ENCODE measurements at places on chromosomes 1 and 21.

- DNase-seq, result no peak
Measured at GRCh38 chr1:182050481-182051448, 10.7 kb downstream of the ZNF648 start.

DNA sequence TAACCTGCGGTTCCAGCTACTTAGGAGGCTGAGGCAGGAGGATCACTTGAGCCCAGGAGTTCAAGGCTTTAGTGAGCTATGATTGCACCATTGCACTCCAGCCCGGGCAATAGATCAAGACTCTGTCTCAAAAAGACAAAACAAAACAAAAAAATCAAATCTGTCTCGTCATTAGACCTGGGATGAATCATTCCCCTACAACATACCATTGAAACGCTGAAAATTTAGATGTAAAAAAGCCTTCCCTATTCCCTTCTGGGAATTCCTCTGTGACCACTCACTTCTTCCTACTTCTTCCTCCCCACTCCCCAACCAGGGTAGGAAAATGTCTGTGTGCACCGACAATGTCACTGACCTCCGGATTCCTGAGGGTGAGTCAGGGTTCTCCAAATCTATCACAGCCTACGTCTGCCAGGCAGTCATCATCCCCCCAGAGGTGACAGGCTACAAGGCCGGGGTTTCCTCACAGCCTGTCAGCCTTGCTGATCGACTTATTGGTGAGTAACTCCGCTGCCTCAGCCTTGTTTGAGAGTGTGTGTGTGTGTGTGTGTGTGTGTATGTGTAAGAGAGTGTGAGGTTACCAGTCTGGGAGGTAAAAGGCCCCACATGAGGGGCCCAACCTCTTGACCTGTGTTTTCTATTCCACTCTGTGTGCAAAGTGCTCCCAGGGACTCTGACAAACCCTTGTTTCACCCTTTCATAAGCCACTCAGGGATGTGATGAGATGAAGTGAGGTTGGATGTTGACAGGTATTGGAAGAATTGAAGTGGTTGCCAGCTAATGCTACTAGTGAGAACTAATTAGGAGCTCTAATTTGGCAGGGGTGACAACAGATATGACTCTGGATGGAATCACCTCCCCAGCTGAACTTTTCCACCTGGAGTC is 16.3 kb upstream of the SARS1 start:
- peak; percentile 99 for DNase-seq

GRCh38 chr1:156887734-156888133 is 5.8 kb upstream of the PEAR1 start:
- DNase-seq, result no peak

DNA sequence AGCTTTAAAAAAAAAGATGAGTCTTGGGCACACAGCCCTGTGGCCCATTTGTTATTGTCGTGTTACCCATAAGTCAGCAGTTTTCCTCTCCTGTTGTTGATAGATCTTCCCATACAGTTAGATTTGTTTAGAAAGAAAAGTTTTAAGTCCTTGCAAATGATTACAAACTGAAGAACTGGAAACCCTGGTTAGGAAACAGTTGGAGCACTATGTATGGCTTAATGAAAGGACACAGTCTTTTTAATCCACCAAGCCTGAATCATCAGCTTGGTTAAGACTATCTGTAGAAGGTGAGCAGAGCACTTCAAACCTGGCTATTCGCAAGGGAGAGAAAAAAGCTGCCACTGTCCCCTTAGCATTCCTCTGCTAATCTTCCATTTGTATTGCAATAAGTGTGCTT is 241.0 kb downstream of the DISC1 start:
- DNase-seq, result no peak

GRCh38 chr1:32012709-32013385 is 821 bp upstream of the KHDRBS1 start:
- DNase-seq, result no peak

DNA sequence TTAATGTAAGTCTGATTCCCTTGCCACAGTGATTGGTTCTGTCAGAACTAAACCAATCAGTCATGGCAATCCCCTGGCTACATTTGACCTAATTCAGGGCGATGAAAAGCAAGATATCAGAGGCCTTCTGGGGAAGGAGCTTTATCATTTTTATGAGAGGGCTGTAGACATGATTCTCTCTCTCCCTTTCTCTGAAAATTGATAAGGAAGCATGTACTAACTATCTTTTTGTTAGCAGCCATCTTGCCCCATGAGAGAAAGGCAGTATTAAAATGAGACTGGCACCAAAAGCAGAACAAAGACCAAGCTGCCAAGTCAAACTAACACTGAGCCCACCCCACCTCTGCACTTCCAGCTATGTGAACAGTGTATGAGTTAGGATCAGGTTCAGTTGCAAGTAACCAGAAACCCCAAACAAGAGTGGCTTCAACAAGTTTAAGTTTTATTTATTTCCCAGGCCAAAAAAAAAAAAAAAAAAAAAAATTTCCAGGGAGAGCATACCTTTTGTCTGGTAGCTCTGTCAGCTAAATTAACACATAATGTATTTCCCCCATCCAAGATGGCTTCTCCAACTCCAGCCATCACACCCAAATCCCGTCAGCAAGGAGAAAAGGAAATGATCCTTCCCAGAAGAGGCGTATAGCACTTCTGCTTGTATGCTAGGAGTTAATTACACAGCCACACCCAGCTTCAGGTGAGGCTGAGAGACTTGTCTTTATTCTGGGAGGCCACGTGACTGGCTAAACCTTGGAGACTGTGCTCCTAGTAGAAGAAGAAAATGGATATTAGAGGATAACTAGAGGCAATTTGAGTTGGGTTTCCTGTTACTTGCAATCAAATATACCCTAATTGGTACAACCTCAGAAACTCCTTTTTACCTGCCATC is 105.8 kb upstream of the RALGPS2 start:
- no peak for DNase-seq

DNA sequence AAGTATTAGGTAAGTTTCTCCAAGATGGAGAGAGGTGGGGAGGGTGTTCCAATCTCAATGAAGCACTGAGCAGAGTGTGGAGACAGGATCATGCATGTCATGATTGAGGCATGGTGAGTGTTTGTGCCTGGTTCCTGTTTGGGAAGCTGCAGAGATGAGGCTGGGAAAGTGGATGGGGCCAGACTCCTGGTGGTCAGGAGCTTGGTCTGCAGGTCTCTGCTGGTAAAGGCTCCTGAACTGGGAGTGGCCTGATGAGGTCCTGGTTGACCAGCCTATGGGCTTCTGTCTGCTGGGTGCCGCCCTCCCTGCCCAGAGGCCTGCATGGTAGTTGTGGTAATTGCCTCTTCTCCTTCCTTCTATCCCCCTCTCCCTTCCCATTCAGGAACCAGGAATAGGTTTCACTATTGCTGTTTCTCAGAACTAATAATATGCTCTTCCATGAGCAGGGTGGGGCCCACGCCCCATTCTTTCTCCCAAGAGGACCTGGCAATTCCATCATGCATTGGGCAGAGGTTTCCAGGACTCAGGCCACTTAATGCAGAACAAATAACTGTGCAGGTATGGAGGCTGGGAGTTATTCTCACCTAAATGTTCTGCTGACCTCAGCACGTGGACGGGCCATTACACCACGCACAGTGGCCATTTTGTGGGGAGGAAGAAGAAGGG is 24.5 kb downstream of the PROK1 start:
- no peak for DNase-seq

- peak; percentile 64 for DNase-seq
Measured at GRCh38 chr1:221394011-221394544, 347.8 kb downstream of the DUSP10 start.

DNA sequence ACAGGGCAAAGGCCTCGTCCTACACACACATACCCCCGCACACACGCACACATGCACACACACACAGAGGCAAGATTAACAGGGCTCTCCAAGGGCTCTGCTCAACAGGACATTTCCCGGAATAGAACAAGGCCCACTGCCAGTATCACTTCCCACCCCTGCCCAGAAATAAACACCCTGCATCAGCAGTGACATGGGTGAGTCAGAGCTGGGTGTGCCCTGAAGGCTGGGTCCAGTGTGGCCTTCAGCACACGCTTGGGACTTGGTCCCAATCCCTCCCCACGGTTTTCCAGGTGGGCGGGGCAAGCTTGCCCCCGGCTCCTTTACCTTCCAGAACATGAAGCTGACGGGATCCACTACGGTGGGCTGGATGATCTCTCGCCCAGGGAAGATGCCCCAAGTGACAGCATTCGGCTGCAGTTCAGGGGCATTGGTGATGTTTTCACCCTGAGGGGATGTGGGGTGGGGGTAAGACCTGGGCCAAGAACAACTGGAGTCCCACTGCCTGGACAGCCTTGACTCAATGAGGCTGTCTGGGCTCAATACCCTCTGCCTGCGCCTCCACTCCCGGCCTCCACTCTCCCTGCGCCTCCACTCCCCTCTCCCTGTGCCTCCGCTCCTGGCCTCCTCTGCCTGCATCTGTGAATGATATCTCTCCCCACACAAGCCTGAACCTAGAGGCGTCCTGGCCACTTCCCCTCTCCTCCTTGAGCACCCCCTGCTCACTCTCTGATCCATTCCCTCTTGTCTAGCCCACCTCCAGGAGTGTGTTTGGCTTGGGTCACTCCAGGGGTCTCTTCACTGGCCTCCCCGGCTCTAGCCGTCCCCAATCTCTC is 14.7 kb downstream of the MTHFR start:
- DNase-seq, result peak; percentile 70

GRCh38 chr1:30893776-30894507 is 14.6 kb downstream of the SDC3 start:
- DNase-seq, result no peak

- DNase-seq, result no peak
Measured at GRCh38 chr1:246860401-246860800, 71.3 kb downstream of the AHCTF1 start.

DNA sequence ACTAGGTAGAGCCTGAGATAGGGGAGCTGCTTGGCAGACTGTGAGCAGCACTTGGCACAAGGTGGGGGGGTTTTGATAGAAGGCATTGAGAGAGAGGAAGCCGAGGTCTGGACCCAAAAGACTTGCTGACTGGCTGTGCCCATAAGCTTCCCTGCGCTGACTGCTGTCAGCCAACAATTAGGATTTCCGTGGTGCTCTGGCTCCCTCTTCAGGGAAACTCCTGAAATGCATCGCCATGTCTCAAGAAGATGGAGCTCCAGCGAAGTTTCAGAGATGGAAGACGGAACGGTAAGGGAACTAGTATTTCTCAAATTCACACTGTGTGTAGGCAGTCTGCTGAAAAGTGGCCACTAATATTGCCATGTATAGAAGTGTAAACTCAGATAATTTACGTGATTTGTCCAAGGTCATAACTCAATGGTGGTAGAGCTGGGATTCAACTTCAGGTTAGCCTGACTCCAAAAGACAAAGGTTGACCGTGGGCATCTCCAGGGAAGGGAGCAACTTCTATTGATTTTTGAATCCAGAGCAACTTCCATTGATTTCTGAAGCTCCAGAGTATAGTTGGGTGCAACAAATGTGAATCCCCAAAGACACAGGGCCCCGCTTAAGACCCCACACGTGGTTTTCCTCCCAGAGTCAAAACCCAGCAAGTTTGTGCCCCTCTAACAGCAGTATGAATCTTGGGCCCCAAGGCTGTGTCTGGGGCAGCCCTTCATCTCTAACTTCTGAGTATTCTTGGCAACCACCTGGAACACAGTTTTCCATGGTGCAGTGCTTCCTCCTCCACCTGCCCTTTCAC is 44.5 kb upstream of the CRNN start:
- peak; percentile 69 for DNase-seq
